ENCODE measurements at places on chromosomes 2 and 18.

- DNase-seq, result no peak
These were observed 122.2 kb downstream of the INHBB start for GRCh38 chr2:120468136-120468535.

DNA sequence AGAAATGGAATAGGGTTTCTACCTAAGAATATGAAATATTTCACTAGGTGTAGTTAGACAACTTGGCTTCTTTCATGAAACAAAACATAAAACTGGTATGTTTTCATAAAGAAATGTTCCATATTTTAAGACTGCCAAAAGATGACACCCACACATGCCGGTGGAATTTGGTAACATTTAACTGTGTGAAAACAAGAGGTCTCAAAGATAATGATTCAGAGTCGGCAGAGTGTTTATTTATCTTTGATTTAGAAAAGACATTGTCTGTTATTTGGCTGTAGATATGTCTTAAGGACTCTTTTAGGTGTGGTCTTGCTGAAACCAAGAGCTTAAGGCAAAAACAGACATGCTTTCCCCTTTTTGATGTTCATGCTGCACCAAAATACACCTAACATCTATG, 63.5 kb upstream of the FN1 start:
- DNase-seq, result no peak

DNA sequence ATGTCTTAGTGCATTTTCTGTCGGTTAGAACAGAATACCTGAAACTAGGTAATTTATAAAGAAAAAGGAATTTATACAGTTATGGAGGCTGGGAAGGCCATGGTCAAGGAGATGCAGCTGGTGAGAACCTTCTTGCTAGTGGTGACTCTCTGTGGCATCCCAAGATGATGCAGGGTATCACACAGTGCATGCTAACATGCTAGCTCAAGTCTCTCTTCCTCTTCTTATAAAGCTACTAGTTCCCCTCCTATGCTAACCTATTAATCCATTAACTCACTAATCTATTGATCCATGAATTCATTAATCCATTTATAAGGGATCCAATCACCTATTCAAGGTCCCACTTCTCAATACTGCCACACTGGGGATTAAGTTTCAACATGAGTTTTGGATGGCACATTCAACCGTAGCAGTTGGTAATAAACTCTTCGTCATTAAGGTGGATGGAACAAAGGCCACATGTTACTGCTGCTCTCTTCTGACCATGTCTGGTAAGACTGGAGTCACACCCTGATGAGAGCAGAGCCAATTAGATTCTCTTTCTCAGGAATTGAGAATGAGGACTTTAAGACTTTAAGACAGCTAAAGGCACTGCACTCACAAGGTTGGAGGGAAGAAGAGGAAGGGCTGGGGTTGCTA, 211.6 kb upstream of the SMAD7 start:
- DNase-seq, result no peak

GRCh38 chr2:7813541-7814292, 868.1 kb upstream of the ID2 start:
- no peak for DNase-seq

- DNase-seq, result no peak
These were observed 157.0 kb downstream of the NYAP2 start for GRCh38 chr2:225556461-225556860.

GRCh38 chr2:119170504-119170903, 12.0 kb upstream of the C1QL2 start:
- DNase-seq, result no peak

GRCh38 chr2:179443180-179443579, 178.5 kb upstream of the SESTD1 start:
- DNase-seq, result no peak

- DNase-seq, result no peak
These were observed 519.9 kb downstream of the RNF144A start for GRCh38 chr2:7437141-7437540.

DNA sequence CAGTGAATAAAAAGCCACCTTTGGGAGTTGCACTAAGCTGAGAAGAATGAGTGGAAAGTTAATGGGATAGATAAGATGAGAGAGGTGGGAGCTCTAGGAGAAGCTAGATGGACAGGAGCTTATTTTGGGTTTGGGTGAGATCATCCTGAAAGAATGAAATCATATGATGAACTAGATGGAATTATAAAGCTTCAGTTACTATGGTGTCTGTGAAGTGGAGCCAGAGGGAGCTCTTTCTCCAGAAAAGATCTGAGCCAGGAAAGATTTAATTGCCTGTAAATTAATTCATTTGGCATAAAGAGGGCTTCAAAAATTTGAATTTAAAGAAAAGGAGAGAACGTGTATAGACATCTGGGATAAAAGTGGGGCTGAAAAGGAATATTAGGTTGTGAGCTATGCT, 10.3 kb downstream of the DNAH6 start:
- DNase-seq, result no peak

- no peak for DNase-seq
These were observed 107.9 kb upstream of the LMAN1 start for GRCh38 chr18:59466980-59467379.

- no peak for DNase-seq
These were observed 516.3 kb upstream of the FSIP2 start for GRCh38 chr2:185222311-185222710.

DNA sequence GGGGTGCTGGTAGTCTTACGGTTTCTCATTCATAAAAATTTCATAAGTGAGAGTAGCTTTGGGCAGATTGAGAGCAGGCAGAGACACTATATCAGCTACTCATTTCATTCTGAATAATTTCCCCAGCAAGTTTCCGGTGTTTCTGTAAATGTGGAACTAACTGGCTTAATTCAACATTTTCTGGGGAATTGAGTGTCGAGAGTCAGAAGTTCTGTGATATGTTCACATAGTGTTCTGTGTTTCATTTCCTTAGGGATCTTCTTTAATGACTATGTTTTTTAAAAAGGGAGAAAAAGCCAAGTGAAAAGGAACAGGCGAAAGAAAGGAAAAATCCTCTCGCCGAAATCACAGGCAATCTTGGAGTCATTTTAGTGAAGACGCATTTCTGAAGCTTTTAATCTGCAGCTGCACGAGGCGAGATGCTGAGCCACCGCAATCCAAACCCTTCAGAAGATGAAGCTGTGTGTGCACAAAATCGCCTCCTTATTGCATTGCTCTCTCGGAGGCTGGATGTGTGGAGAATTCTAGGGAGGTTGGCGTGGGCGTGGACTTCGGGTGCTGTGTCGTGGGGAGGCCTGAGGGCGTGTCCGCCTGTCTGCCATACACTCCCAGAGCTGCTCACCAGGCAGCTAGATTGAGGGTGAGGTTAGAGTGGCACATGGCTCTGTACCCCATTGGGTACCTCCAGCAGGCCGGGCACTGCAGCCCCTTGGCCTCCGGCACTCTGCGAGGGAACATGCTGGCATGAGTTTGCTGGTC, 38.4 kb upstream of the HDAC4 start:
- DNase-seq, result no peak

DNA sequence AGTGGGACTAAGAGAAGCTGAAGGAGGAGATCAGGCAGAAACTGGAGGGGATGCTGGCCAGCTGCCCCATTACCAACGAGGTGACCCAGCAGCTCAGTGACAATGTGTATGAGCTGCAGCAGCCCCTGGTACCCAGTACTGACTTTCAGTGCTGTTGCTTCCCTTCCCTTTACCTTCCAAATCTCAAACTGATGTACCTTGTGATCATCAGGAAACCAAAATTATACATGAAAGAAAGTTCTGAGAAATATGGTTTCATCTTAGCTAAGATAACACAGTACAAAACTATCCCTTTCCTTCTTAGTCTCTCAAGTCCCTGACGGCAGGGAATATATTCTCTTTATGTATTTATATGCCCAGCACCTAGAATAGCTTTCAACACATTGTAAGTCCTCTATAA, 52.3 kb upstream of the CERS6 start:
- DNase-seq, result no peak

- no peak for DNase-seq
These were observed 107.8 kb upstream of the PGAP1 start for GRCh38 chr2:197034292-197034691.

DNA sequence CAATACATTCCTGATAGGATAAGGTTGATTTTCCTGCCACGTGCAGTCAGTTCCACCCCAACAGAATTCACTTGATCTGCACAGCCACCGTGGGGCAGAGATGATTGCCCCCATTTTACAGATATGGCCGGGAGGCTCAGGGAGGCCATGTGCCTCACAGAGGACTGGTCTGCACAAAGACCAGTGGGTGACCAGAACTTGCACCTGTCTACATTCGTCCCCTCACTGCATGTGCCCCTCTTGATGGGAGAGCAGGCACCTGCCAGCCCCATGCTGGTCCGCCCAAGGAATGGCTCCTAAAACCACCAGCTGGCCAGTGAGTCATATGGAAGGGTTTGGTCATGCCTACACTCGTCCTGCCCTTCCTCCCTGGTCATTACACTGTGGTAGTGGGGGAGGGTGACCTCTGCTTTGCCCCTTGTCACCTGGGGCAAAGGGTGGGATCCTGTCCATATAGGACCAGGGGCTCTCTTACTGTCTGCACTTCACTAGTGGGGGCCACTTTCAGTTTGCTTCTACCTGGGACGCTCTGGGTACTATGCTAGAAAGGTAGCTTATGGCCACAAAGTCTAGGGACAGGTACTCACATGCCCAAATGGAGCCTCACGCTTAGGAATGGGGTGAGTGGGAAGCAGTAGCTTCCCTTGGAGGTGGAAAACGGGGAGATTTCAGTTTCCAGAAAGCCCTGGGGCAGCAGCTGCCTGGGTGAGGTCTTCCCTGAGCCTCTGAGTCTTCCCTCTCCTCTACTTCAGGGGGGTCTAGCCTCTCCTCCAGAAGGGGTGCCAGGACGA, 14.7 kb downstream of the RRM2 start:
- DNase-seq, result no peak

GRCh38 chr2:61770746-61771145, 83.1 kb downstream of the FAM161A start:
- no peak for DNase-seq

DNA sequence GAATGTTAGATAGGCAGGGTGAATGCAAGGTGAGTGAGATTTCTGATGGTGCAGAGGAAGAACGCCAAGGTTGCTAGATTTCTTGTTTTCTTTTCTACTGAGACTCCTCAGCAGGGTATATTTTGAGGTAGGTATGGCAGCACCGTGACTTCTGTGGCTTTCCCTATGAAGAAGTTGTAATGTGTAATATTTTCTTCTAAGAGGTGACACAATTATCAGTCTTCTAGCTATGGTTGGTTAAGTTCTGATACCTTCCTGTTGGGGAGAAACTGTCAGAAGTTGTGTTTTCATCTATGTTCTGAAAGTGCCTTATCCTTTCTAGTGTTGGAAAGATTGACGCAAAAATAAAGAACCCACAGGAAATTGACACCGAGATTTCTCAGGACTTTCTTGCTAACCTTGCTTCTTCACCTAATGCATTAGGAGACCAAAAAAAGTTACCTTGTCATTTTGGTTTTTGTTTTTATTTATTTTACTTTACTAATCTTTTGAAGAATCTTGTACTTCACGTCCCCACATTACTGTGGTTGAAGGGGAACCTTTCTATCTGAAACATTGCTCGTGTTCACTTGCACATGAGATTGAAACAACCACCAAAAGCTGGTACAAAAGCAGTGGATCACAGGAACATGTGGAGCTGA, 11.9 kb downstream of the IL18R1 start:
- DNase-seq, result no peak

GRCh38 chr18:61908661-61909060, 15.9 kb upstream of the RNF152 start:
- no peak for DNase-seq

DNA sequence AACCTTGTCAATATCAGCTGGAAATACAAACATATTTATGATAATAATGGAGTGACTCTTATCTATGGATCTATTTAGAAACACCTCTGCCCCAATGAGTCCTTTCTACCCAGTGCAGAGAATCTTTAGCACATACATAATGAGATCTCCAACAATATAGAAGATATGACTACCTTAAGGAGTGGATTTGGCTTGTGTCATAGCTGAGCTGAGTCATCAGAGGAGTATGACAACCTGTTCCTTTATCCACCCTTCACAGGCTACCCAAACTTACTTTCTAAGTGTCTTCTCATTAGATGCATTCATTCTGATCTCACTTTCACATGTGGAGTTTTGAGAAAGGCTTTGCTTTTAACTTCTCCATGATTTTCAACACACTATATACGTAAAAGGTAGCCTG, 1218.9 kb downstream of the DSC3 start:
- DNase-seq, result no peak

DNA sequence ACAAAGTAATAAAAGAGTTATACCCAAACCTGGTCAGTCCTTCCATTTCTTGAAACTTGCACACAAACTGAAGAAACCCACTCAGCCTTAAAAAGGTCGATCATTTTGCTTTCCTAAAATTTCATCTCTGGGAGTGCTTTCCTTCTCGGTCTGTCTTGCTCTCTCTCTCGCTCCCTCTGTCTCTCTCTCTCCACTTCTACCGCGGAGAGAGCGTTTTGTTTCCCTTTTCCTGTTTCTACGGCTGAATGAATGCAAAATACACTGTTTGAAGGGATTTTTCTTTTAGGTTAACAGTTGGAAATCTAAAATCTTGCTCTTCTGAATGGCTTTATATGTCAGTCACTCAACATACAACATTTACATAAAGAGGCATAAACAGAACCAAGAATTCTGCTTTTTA, 424.2 kb downstream of the TGIF1 start:
- DNase-seq, result no peak

- DNase-seq, result no peak
These were observed 732.2 kb downstream of the SOCS6 start for GRCh38 chr18:71021030-71021362.

- DNase-seq, result no peak
These were observed at the start of gene HOXD13 for GRCh38 chr2:176092270-176093144. TSS of gene HOXD13 (plus strand) at chr2:176092721. CDS start at chr2:176092891, 170 bp downstream.

DNA sequence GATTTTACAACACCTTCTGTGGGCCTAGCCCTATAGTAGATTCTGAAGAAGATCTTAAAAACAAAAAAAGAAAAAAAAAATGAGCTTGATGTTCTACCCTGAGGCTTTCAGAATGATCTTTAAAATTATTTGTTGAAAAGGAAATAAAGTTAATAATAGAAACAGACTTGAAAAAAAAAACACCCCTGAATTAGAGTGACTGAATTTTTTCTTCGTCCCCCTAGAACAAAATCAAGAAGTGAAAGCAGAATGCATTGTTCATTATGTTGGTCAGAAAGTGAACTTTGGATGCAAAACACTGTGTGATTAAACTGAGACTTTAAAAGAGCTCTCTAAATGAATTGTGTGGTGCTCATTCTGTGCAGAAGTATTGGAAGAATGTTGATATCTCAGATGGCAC, 1384.4 kb upstream of the PIK3C3 start:
- DNase-seq, result no peak

DNA sequence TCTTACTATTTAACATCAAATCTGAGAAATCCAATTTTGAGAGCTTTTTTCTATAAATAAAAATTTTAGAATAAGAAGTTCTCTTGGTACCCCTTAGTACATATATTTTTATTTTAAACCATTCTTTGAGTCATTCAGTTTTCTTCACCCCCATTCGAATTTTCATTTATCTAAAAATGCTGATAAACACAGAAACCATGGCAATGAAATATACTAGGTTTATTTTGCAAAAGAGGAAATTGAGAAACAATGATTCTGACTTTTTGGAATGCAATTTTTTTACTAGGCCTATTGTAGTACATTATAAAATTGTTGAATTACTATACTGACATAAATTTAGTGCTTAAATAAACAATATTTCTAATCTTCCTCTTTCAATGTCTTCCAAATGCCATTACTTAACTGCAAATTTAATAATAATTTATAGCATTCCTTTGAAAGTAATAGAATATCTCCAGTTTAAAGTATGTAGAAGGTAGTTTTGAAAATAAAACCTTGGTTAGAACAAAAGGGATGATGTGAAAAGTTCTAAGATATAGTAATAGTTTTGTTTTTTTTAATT, 46.3 kb downstream of the TANK start:
- no peak for DNase-seq

All from heart right ventricle (tissue), 16 donors.